EH (cell line): ENCODE measurements at places on chromosomes 5 and 9.

DNA sequence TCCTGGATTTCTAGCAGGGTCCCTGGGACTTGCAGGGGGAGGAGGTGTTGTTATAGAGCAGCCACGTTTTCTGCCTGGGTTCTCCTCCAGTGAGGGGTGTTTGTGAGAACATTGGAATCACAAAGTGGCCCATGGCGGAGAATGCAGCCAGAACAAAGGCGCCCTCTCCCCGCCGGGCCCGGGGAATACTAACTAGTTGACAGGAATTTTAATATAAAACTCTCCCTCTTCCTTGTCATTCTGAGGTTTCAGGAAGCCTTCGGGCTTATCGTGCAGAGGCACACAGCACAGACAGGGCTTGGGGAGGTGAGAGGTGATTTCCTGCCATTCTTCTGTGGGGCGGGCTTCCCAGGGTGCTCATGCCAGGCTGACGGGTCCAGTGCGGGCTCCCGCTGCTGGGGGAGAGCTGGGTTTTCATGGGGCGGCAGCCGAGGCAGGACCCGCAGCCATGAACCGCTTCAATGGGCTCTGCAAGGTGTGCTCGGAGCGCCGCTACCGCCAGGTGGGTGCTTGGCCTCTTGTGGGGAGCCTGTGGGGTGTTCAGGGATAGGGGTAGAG lies 37.7 kb downstream of the RGS3 start:
- no peak for DNase-seq

DNA sequence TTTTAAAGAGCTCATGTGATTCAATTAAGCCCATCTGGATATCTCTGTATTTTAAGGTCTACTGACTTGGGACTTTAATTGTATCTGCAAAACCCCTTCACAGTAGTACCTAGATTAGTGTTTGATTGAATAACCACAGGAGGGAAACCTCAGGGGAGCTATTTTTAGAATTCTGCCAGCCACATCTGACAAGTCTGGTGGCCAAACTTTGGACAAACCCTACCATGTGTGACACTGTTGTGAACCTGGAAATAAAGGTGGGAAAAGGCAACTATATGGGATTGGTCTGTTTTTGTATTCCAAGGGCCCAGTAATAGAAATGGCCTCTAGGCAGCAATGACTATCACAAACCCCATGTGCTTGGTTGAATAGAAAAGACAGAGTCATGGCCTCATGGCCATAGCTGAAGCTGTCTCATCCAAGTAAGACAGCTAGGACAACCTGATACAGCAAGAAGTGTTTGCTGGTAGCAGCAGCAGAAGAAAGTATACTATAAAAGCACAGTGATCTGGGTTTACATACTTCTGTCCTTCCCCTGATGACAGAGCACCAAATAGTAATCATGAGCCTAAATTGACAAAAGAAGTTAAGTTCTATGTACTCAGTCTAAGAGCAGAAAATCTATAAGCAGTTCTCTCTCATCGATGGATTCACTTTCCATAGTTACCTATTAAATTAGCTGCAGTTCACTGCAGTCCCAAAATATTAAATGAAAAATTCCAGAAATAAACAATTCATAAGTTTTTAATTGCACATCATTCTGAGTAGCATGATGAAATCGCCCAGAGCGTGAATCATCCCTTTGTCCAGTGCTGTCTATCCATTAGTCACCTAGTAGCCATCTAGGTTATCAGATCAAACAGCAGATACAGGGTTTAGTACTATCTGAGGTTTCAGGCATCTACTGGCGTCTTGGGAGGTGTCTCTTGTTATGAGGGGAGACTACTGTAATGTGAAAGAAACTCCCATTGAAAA lies 189.8 kb downstream of the ARHGAP26 start:
- peak; percentile 92 for DNase-seq

GRCh38 chr5:127042593-127042992 lies 12.2 kb upstream of the MARCHF3 start:
- peak; percentile 25 for DNase-seq

- no peak for DNase-seq
Measured at GRCh38 chr9:126869368-126869767, 8.9 kb downstream of the ZBTB34 start.

- peak; percentile 6 for DNase-seq
Measured at GRCh38 chr5:137566780-137567179, 67.7 kb upstream of the SPOCK1 start.

GRCh38 chr5:57410374-57411320 lies 72.0 kb downstream of the ACTBL2 start:
- DNase-seq: no peak

GRCh38 chr5:169567079-169567478 lies 16.5 kb upstream of the SPDL1 start:
- peak; percentile 37 for DNase-seq

DNA sequence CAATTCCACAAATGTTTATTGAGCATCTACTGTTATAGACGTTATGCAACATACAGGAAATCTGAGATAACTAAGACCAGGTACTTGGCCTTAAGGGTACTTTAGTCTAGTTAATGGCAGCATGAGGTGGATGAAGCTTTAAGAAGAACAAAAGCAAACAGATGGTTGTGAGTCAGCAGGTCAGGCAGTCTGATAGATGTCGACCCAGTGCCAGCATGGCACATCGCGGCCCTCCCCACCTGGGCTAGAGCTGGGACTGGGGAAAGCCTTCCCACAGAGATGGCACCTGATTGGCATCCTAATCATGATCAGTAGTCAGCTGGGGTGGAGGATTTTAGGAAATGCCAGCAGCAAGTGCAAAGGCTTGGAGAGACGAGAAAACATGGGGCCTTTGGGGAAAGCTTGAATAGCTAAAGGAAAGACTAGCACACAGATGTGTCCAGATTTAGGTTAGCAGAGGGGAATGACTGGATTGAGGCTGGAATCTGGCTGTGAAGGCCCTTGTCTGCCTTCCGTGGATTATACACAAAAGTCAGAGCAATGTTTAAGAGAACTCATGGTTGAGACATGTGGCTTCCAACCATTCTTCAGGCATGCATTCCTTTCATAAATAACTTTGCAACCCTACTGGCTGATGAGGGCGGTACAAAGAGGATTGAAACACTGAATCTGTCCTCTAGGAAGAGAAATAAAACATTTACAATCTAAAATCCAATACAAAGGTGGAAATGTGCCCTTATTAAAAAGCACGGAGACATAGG lies 395.4 kb upstream of the WWC1 start:
- peak; percentile 26 for DNase-seq

- DNase-seq: no peak
Measured at GRCh38 chr9:17031546-17031945, 103.3 kb upstream of the CNTLN start.

DNA sequence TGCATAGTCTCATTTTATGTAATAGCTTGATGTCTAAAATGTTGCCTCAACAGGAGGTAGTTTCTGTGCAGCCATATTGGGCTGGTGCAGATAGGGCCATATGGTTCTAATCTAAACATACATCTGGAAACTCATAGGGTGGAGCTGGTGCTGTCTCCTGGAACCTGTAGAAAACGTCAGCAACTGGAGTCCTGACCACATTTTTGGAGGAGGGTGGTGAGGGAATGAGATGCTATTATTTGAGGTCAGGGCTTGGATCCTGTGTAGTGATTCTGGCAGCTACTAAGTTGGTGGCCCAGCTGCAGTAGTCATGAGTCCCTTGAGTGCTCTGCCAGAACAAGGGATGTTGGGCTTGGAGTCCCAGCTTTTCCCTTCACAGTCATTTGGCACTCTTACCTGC lies 14.1 kb downstream of the MAN2A1 start:
- DNase-seq: peak; percentile 13

DNA sequence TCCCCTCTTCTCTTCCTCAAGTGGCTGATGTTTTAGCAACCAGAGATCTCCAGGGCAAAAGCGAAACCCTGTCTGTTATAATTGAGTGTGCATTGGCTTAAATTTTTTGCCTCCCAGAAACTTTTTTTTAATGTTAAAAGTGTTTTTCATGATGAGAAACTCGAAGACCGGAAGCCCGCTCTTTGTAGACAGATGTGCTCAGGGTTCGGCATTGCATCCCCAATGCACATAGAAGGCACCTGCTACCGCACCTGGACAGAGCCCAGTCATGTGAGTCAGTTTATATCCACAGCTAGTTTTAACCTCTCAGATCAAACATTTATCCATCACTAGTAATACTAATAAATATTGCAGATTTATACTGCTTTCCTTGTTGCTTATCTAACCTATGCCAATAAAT lies 19.5 kb upstream of the NADK2 start:
- no peak for DNase-seq

DNA sequence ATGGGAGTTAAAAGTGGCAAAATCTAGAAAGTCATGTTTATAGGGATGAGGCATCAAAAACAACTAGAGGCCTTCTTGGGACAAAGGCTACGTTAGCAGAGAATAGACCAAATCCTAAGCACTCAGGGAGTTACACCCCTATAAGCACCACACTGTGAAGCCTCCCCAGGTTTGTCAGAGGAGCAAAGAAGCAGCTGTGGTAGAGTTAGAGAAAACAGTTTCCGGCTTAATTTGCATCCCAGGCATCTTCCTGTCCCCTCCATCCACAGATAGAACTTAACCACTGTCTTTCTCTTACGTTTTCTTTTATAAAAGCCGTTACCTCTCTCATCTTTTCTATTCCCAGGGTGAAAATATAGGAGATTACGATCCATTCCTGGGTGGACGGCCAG lies 188.6 kb upstream of the KLF9 start:
- DNase-seq: no peak

GRCh38 chr5:15393146-15393545 lies 106.8 kb upstream of the FBXL7 start:
- no peak for DNase-seq

DNA sequence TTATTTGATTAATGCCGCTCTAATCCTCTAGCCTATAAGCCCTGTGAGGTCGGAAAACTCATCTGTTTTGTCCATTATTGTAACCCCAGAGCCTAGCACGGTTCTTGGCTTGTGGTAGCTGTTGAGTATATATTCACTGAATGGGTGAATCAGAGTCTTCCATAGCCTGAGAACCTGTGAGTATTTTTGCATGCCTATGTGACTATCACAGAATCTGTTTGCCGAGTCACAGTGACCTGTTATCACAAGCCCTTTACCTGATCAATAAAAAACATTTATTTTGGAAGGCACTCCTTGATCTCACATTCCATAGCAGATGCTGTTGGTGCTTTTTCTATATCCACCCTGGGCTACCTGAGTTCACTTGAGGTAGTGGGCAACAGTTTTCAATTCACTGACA lies 125.0 kb upstream of the STC2 start:
- DNase-seq: peak; percentile 41

GRCh38 chr9:94946256-94946655 lies 219.8 kb downstream of the AOPEP start:
- DNase-seq: no peak

GRCh38 chr9:136930014-136930413 lies 14.5 kb downstream of the FBXW5 start:
- no peak for DNase-seq

GRCh38 chr5:41435276-41435675 lies 75.1 kb downstream of the PLCXD3 start:
- DNase-seq: no peak

DNA sequence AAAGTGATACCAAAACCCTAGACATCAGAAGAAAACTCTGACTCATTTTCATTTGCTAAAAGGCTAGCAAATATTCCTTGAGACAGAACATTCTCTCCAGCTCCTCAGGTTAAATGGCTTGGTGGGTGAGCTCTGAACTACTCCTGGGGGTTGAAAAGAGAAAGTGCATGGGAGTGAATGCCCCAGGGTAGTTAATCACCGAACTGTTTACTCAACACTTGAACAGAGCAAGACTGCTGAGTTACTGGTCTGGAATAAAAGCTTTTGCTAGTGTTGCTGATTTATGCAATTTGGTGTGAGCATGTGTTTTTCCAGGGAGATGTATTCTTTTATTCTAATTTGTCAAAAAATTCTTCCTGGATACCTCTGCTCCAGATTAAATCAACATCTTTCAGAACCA lies 88.3 kb upstream of the PRDM9 start:
- no peak for DNase-seq

- no peak for DNase-seq
Measured at GRCh38 chr9:94911211-94911610, 184.7 kb downstream of the AOPEP start.
